ENCODE measurements at places on chromosomes 4 and X.
A peak's percentile ranks its signal among the peaks of the same experiment; 100 is the strongest.

GRCh38 chr4:80529026-80529425 lies 193.5 kb downstream of the CFAP299 start:
- no peak for DNase-seq

DNA sequence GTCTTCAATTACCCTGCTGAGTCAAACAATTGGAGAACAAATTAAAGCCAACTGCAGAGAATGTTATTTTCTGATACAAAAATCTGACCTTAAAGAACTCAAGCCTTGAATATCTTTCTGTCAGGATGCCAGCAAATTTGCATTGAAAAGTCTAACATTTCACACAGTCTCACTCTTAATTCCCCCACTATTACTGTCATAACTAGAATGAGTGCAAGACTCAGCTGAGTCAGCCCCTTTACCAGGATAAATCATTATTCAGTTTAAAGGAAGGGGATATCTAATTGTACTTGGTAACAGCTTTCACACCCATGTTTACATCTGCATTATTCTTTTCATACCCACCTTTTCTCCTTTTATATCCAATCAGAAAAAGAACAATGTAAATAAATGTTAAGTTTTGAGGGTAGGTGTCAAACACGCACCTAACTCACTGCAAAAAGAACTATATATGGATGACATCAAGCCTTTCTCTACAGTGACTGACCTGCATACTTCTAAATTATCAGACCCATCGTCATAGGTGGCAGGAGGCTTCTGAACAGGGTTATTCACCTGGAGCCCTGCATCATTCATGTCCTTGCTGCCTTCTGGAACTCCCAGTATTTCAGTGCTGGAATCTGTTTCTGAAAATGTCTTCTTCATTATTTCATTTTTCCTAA lies 117.4 kb downstream of the TMA16 start:
- DNase-seq = no peak

DNA sequence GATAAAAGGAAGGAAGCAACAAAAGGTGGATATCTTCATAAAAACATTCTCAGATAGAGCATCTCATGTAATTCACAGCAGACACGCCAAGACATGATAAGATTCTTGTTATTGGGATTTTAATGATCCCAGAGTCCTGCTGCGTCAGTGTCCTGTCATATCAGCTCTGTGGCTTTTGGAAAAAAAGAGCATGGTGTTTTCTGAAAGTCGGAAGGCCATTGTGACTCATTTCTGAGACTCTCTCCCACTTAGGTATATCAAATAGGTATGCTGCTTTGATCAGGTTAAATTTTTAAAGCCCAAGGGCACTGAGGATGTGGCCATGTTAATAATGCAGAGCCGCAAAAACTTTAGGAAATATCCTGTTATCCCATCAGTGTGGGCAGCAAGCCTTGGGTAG lies 481.0 kb downstream of the KCNIP4 start:
- no peak for DNase-seq

DNA sequence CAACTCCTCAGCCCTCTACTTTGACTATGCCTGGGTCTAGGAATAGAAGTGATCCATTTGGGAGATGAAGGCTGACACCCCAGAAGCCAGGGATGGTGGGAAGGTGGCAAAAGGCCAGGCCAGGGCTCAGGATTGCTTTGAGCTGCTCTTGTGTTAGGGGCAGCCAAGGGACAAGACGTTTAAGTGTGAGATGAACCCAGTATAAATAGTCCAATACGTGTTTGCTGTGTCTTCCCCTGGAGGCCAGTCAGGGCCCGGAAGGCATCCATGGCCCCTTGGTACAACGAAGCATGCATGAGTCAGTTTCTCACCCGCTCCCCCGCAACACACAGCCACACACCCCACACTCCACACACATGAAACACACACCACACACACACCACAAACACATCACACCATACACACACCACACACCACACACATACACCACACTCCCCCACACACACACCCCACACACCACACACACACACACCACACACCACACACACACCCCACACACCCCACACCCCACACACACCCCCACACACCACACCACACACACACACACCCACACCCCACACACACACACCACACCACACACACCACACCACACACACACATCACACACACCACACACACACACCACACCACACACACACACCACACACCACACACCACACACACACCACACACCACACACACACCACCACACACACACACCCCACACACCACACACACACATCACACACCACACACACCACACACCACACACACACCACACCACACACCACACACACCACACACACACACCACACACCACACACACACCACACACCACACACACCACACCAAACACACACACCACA lies 5.1 kb downstream of the STARD8 start:
- no peak for DNase-seq

DNA sequence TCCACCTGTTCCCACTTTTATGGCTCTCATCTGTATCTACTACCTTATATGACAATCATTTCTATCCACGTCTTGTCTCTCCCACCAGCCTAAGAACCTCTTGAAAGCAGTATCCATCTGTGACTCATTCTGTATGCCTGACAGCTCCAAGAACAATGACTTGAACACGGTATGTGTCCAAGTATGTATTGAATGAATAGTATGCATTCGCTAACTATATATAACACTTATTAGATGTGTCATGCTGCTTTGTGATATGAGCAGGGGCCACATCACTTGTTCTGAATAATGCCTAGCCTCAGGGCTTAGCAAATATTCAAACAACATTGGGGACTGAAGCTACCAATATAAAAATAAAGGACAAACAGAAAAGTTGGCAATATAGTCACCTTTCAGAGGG lies 4.9 kb downstream of the OPHN1 start:
- DNase-seq = no peak

DNA sequence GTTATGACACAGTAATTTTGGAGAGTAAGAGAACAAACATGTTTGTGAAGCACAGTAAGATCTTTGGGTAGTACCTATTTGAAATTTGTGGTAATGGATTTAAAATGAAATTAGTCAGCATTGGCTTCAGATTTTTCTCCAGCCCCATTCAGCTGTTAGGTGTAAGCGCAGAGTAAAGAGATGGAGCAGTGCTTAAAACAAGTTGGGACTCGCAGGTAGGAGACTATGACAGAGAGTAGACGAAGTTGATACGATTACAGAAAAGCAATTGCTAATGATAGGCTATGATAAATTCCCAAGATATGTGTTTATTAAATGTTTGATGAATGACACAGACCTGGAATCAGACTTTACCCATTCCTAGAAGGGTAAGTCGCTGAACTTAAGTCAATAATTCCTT lies 72.6 kb downstream of the CHIC2 start:
- DNase-seq = no peak

- peak; percentile 41 for DNase-seq
Observed at GRCh38 chr4:34365946-34366345, 1878.4 kb downstream of the ARAP2 start.

GRCh38 chrX:14411326-14411725 lies 118.0 kb upstream of the GLRA2 start:
- DNase-seq = no peak

DNA sequence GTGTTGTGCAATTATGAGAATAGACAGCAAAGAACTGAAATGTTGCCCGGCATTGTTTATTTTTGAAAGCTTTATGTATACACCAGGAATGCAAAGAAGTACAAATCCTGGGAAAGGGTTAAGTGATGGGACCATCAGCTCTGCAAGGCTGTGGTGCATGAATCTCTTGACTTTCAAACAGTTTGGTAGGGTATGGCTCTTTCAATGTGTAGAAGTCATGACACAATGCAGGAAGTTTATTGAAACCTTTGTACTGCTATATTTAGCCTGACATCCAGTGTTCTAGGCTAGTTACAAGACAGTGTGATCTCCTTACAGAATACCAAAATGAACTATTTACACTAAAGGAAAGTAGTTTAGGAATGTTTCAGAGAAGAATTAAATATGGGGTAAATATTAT lies 206.8 kb upstream of the HAND2 start:
- DNase-seq = no peak

DNA sequence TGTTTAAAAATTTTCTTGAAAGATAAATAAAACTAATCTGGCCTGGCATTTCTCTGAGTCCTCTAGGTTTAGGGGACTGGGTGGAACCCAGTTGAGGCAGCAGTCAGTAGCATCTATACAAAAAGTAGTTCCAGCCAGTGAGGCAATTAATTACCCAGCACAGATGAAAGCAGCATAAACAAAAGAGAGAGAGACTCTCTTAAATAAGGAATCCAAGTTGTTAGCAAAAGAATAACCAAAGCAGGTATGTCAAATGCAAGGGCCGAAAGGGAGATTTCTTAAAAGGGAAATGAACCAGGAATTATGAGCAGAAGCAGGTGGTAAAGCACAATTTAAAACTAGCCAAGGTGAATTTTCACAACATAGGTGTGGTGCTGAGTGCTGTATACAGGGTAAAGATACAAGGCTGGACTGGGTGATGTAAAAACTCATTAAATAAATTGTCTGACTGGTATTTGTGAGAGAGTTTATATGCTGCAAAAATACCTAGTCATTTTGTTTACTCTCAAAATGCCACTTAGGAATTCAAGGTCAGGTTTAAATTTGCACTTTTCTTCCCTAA lies 94.6 kb upstream of the GALNT7 start:
- DNase-seq = no peak

- DNase-seq = no peak
Observed at GRCh38 chrX:45196701-45197100, 4.0 kb downstream of the DIPK2B start.

DNA sequence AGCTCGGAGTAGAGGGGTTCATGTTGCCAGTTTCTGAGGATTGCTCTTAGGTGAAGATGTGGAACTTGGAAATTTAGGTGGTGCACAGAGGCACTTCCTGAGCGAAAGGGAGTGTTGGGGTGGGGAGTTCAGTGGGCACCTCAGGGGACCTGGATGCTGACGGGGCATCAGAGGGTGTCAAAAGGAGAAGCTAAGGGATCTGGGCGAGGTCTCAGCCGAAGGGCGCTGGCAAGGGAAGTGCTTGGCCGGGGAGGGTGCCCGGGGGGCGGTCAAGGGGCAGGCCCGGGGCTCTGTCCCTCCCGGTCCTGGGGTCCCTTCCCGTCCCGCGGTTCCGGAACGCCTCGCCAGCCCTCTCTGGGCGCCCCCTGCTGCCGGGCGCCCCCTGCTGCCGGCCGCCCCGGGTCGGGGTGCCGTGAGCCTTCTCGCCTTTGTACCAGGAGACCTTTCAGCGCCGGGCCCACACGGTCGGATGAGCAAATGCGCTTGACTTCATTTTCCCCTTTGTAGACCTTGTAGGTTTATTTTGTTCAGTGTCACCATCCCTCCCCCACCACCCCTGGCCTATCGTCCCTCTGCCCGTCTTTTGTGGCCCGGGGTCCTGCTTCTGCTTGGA lies 3.0 kb upstream of the PHOX2B start:
- no peak for DNase-seq

DNA sequence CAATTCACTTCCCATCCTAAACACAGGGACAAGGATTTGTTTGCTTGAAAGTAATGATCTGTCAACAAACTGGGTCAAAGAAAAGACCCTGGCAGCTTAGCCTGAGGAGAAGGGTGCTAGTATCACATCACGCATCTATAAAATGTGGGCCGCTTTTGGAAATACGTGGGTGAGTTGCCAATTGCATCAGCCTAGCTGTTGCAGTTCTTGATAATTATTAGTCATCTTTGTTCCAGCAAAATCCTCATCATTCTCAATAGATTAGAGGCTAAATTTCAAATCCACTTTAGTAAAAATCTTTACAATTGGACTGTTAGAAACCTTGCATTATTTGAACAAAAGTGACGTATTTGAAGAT lies 33.6 kb upstream of the TAPT1 start:
- no peak for DNase-seq

- DNase-seq = no peak
Observed at GRCh38 chr4:142975618-142976017, 129.5 kb upstream of the INPP4B start.

GRCh38 chr4:98685225-98686042 lies 27.0 kb upstream of the TSPAN5 start:
- DNase-seq = no peak

GRCh38 chrX:108177351-108178142 lies 86.0 kb downstream of the ATG4A start:
- no peak for DNase-seq

- DNase-seq = no peak
Observed at GRCh38 chr4:152189451-152190179, 346.3 kb downstream of the FBXW7 start.

DNA sequence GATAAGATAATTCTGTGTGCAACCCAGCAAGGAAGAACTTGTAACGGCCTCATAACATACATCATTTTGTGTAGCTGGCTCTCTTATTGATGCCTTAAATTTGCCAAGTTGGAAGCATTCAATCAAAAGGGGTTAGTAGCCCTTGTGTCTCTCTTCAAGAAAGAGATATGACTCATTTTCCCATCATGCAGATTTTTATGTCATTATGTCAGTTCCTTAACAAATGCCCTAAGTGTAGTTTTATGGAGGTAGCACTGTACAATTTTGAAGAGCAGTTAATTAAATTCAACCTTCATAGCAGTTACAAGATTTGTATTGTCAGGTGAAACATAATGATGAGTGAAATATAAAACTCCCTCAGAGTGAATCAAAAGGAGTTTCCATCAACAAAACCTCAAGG lies 215.6 kb downstream of the GRIA3 start:
- no peak for DNase-seq

- DNase-seq = no peak
Observed at GRCh38 chr4:39061457-39061856, 575 bp upstream of the KLHL5 start.

GRCh38 chrX:39601231-39602177 lies 496.3 kb downstream of the BCOR start:
- DNase-seq = no peak

DNA sequence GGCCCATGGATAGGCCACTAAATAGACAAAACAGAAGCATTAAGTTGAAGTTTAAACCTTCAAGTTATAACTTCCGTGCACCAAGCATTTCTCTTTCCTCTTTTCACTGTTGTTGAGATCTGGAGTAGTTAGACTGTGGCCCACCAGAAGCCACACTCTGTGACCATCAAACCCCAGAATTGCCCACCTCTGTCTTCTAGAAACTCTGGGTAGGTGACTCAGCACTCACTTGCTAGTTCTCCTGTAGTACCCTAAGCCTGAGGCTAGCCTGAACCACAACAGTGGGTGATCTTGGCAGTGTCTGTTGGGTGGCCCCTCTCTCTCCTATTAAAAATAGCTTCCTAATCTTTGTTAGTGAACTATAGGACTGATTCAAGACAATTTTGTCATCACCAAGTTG lies 24.6 kb upstream of the CD40LG start:
- DNase-seq = no peak

GRCh38 chrX:53768451-53768850 lies 81.9 kb upstream of the HUWE1 start:
- no peak for DNase-seq

Data from NCI-H187 (cell line).